IPS DF 19.7 (cell line): ENCODE measurements at places on chromosomes 2 and 18.
A peak's percentile ranks its signal among the peaks of the same experiment; 100 is the strongest.

- no peak for DNase-seq
These were observed 1530.9 kb upstream of the LRRTM1 start for GRCh38 chr2:81835321-81836000.

GRCh38 chr2:10135296-10136089 lies 13.0 kb downstream of the RRM2 start:
- no peak for DNase-seq

DNA sequence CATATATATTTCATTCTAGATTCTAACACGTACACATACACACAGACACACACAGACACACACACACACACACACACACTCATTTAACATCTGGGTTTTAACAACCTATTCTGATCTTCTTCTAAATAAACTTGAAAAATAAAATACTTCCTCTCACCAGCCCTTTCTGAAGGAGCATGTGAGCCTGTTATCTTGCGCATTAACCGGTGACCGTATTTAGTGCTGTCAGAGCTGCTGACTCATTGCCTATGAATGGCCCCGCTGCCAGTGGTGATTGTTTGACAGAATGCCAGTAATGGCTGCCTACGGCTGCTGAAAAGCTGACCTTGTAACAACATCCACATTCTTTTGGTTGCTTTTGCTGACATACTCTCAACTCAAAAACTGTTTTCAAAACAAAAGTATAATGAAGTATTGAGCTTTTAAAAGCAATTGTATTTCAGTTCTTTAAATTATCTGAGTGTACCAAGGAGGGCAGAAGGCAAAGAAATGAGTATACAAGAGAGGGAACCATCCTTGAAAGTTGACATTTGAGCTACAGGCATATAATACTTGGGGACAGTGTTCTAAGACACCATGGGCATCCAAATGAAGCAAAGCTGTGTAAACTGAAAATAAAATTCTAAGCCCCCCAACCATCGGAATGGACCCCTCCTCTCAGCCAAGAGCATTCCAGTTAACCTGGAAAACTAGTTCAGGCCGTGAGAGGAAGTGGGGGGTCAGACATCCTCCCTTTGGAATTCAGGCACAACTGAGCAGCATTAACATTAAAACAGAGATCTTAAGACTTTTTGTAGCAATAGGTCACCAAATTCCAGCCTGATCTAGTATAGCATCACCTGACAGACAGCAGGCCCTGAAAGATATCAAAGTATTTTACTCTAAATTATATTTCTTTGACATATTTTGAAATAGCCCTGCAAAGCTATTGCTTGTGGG lies 50.2 kb upstream of the DTNA start:
- peak; percentile 84 for DNase-seq

DNA sequence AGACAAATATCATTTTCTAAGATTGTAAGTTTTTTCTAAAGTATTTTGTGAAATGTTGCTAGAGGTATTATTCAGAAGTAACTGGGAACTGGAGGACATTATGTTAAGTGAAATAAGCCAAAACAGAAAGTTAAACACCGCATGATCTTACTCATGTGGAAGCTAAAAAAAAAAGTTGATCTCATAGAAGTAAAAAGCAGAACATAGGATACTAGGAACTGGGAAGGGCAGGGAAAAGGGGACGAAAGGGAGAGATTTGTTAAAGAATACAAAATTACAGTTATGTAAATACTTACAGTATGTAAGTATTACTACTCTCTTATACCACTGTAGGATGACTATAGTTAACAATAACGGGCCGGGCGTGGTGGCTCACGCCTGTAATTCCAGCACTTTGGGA lies 46.7 kb upstream of the CDKL4 start:
- DNase-seq: no peak

- no peak for DNase-seq
These were observed 46.7 kb downstream of the SMAD7 start for GRCh38 chr18:48904091-48904490.

- no peak for DNase-seq
These were observed 594.0 kb upstream of the ACVR2A start for GRCh38 chr2:147250652-147251356.

DNA sequence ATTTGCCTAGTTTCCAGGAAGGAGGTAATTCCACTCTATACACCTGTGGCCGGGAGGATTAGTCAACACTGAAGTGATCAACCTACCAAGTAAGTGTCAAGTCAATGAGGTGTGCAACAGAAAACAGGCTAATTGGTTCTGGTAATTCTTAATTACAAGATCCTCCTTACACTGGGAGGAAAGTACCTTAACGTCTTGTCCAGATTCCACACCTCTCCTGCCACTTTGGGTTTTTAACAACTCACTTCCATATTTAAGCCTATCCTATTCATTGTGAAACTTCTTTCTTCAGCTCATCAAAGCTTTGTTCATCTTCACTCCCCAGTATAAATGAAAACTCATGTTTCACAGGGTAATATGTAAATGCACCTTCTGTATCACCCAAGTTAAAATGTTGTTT lies 22.0 kb upstream of the MAP4K4 start:
- DNase-seq: no peak

GRCh38 chr2:10733566-10733925 lies 12.1 kb downstream of the ATP6V1C2 start:
- DNase-seq: no peak

DNA sequence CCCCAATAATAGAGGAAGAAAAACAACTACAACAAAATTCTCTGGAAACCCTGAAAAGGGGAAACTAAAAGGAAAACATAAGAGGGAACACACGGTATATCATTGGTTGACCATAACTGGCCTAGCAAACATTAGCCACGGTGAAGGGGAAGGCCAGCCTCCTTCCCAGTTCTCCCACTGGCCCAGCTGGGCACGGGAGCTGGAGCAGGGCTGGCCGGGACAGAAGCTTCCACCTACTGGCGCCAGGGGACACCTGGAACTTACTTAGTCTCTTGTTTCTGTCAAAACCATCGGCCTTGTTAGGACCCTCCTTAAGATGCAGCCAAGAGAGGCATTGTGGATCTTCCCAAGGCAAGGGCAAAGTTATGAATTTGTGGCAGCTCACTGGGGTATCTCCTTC lies 56.1 kb upstream of the DLGAP1 start:
- DNase-seq: no peak

DNA sequence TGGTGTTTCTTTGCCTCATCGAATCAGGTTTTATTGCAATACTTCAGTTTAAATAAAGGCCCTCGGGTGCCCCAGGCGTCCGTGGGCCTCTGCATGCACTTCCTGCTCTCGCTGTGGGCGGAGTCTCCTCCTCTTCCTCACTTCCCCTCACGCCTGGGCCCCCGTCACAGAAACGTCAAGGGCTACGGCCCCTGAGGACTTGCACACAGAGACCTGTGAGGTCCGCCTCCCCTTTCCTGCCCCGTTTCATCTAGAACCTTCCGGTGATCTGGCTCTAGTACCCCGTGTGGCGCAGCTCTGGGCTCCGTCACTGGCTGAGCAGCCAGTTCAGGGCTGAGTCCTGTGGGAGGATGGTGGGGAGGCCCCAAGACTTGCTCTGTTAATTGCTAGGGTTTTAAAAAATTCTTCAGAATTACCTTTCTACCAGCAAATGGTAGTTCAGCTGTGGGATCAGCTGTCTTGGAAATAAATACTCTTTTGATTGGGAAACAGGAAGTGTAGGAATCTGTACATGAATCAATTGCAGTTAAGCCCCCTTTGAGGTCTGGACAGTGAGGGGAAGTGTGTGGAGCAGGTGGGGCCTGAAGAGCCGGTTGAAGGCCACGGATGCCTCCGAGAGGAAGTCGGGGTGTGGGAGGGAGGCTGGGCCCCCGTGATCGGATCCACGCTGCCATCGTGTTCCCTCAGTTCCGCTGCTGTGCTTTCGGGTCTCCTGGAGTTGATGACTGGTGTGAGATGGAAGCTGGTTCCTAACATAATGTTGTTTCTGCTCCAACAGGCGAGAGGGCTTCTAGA lies 10.2 kb downstream of the NFATC1 start:
- no peak for DNase-seq
